Fibroblast of skin of right biceps (primary cell): ENCODE measurements at places on chromosomes 1 and 21.

- DNase-seq, result peak; percentile 56
Observed at GRCh38 chr1:190179817-190180216, 297.8 kb downstream of the BRINP3 start.

DNA sequence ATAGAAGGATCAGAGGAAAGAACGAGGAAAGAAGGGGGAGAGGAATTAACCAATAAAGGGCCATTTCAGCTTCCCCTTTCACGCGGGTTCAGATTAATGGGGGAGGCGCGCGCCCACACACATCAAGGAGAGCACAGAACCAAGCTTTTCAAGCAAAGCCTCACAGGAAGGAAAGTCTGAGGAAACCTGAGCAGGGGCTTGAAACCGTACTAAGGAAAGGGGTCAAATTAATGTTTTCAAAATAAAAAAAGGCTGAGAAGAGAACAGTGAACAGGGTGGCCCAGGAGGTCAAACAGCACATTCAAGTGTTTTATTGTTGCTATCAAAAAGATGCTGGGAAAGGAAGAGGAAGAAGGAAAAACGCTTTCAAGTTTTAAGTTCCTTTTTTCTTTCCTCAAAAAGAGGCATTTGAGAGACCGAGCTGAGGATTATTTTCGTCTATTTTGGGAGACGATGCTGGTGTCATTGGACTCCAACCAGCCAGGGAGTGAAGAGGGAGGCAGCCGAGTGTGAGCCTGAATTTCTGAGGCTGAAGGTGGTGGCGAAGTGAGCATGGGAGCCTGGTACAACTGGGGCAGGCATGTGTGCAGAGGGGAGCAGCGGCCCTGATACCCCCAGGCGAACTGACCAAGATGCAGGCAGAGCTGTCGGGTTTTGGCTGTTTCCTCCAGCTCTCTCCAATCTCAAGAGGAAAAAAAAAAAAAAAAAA is 88.4 kb downstream of the PROX1 start:
- DNase-seq, result no peak

GRCh38 chr1:170284016-170284415 is 138.3 kb downstream of the NTMT2 start:
- DNase-seq, result no peak

GRCh38 chr1:230836347-230836746 is 32.0 kb downstream of the C1orf198 start:
- no peak for DNase-seq

- DNase-seq, result no peak
Observed at GRCh38 chr1:85379203-85380136, 85.5 kb downstream of the DDAH1 start.

- no peak for DNase-seq
Observed at GRCh38 chr1:176670853-176671252, 207.9 kb downstream of the PAPPA2 start.

- DNase-seq, result peak; percentile 51
Observed at GRCh38 chr1:203327684-203328457, 22.6 kb downstream of the BTG2 start.

DNA sequence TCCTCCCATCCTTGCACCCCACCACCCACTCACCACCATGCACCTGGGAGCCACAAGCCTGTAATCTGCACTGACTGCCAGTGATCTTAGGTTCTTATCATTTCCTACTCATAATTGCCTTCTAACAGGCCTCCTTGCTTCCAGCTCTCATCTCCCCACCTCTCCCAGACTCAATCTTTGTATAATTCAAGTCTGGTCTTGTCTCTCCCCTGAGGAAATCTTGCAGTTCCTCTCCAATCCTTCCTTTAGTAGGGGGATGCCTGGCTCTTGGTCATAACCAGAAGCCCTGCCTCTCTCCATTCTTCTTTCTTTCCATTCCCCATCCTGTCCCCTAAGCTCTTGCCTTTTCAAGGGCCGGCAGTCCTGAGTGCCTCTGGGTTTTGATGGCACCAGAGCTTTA is 27.8 kb downstream of the PIGM start:
- DNase-seq, result no peak

DNA sequence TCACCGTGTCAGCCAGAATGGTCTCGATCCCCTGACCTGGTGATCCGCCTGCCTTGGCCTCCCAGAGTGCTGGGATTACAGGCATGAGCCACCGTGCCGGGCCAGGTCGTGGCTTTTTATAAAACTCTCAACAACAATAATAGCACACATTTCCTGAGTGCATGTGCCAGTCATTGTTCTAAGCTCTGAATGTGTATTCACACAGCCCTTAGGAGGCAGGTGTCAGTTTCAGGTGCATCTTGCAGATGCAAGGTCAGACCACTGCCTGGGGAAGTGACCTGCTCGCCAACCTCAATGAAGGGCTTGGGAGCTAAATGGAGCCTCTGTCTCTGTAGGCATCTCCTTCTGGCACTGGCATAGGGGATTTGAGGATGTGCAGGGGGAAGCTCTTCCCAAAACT is 1.6 kb upstream of the LEFTY2 start:
- no peak for DNase-seq

GRCh38 chr1:185314411-185314810 is 2.6 kb downstream of the IVNS1ABP start:
- no peak for DNase-seq

- no peak for DNase-seq
Observed at GRCh38 chr1:191618181-191618580, 540.1 kb upstream of the RGS18 start.

- no peak for DNase-seq
Observed at GRCh38 chr1:243996223-243996622, 54.9 kb upstream of the ZBTB18 start.

GRCh38 chr1:39144924-39145323 is 59.6 kb upstream of the MACF1 start:
- DNase-seq, result no peak

DNA sequence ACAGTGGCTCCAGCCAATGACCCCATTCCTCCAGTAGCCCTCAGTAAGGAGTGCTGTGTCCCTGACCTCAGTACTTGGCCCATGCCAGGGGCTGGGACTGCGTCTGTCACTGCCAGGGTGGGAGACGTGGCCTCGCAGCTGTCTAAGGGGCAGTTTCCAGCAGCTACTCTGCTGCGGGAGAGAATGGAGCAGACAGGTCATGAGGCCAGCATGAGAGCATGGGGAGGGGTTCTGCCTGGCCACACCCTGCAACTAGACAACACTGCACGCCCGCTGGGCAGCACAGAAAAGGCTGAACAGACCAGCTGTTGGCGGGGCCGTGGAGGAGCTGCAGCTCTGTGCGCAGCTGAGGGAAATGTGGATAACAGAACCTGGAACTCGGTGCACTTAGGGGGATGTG is 91.6 kb upstream of the COL6A1 start:
- no peak for DNase-seq

- DNase-seq, result no peak
Observed at GRCh38 chr1:212944229-212944901, 6.0 kb upstream of the VASH2 start.

GRCh38 chr1:165827268-165828102 is at the start of gene UCK2:
Gene UCK2, plus strand, starts transcription at chr1:165827614. Its CDS starts 220 bp downstream, at chr1:165827834.
- DNase-seq, result peak; percentile 76

GRCh38 chr1:174018565-174018964 is 3.6 kb downstream of the RC3H1 start:
- no peak for DNase-seq

GRCh38 chr1:221709854-221710253 is 32.0 kb downstream of the DUSP10 start:
- DNase-seq, result no peak

GRCh38 chr21:34649400-34649799 is 19.4 kb upstream of the CLIC6 start:
- no peak for DNase-seq

- DNase-seq, result no peak
Observed at GRCh38 chr1:91776068-91776794, 109.7 kb downstream of the TGFBR3 start.

GRCh38 chr1:156696755-156697154 is 8.6 kb downstream of the CRABP2 start:
- DNase-seq, result no peak

DNA sequence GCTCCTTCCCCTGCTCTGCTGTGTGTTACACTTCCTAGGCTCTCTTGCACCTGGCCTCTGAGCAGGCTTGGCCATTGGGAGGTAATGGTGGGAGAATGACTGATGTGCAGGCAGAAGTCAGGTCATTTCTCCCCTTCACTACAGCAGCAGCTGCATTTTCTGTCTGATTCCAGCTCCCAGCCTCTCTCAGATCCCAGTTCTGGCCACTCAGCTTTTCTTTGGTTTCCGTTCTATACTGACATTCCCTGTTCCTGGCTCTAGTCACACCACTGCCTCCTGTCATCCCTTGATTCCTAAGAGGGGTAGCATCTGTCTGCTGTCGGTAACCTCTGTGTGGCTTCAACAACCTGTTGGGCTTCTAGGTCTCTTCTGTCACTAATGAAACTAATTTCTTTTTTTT is 127.7 kb upstream of the HOOK1 start:
- DNase-seq, result no peak

DNA sequence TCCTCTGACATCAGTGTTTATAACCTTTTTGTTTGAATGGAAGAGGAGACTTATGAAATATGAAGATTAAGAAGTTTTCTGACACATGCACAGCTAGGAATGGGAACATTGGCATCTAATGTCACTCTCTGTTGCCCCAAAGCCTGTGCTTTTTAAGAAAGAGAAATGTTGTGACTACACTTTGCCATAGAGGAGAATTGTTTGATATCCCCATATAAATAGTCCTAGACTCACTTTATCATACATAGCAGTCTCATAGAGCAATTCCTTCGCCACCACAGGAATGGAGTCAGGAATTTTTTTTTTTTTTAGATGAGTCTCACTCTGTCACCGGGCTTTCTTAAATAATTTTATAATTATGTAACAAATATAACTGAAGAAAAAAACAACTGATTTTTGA is 1.5 kb downstream of the KRTAP21-3 start:
- DNase-seq, result peak; percentile 76

- DNase-seq, result no peak
Observed at GRCh38 chr1:167033646-167034045, 44.6 kb downstream of the MAEL start.

- DNase-seq, result no peak
Observed at GRCh38 chr1:81042225-81042624, 758.5 kb upstream of the ADGRL2 start.

DNA sequence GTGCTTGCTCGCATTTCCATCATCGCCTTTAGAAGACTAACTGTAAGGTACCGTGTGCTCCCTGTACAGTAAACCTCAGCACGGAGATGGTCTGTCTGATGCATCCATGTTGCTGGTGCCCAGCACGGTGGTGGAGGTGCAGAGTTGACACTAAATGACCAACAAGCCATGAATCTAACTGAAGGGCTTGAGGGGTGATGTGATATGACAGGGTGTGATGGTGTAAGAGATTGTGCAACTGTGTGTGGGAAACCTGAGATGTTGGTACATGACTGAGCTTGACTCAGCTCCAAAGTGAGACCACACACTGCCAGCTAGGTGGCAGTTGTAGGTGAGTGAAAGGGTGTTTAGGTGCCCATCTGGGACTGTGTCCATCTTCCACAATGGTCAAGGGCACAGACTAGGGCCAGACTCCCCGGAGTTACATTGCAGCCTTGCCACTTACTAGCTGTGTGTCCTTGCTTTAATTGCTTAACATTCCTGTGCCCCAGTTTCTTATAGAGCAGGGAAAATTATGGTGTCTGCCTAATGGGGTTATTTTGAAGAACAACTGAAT is 21.4 kb downstream of the SLC2A1 start:
- DNase-seq, result peak; percentile 73

GRCh38 chr1:8790478-8790877 is 27.0 kb downstream of the RERE start:
- DNase-seq, result no peak

- DNase-seq, result peak; percentile 46
Observed at GRCh38 chr1:62175568-62176179, 19.0 kb upstream of the L1TD1 start.

DNA sequence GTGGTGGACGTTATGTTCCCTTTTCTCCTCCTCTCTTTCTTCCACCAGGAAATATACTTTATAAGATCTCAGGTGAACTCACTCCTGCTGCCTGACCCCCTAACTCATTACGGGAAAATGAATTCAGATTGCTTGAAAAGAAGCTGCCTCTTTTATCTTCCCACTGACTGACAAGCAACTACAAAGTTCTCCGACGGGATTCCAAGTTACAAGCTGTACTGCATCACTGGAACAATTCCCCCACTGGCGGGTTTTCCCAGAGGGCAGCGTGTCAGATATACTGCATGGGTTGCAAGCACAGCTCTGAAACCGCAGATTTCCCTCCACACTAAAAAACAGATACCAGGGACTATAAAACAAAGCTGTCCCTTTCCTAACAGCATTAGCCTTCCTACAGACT is 390.6 kb downstream of the KCTD3 start:
- DNase-seq, result peak; percentile 68

DNA sequence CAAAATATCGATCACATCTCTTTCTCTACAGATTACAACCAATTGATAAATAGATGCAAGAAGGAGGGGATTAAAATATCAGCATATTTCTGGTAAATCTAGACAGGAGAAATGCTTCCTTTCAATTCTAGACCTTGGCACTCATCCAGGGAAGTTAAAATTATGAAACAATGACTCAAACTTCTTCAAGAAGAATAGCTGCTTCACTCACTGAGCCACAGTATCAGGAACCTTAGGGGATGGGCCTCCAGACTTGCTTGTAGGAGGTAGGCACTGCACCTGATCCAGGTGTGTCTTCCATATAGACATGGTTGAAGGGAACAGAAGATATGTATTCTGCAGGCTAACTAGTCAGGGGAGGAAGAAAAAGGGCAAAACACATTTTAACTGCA is 9.8 kb downstream of the SLAMF7 start:
- peak; percentile 3 for DNase-seq

- no peak for DNase-seq
Observed at GRCh38 chr1:167371030-167371429, 147.3 kb downstream of the CD247 start.

DNA sequence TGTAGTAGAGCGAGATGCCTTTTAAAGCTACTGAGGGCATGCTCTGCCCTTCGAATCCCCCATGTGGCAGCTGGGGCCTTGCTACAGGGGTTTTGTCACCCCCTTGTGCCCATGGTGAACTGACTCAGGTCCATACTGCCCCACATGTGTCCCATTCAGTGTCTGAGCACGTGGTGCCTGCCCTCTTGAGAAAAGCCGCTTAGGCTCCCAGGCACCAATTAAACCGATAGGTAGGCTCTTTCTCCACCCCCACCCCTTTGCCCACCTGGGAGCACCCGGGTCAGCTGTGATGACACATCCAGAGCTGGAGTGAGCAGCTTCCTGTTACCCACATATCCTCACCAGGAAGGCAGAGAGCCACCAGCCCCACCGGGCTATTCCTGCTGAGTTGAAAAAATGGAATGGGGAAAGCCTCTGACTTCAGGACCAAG is 30.5 kb downstream of the TMCC2 start:
- peak; percentile 28 for DNase-seq

- peak; percentile 82 for DNase-seq
Observed at GRCh38 chr1:155255243-155256007, at the start of gene ENTREP3. Gene ENTREP3, minus strand, starts transcription at chr1:155255483. Its CDS starts 606 bp downstream, at chr1:155254877.

DNA sequence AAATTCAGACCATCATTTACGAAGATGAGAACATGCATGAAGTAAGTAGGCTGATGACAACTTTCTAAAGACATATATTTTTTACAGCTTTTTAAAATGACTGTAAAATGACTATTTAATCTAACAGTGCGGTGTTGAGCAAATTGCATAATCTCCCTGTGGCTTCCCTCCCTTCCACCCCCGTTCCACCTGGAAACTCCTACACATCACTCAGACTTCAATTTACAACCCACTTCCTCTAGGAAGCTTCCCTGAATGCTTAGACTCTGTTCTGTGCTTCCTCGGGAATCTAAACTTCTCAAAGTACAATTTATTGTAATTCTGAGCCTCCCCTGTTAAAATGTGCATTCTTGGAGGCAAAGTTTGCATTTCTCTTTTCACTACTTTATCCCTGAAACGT is 354.9 kb downstream of the DPYD start:
- DNase-seq, result no peak
